ENCODE measurements at places on chromosomes 1 and 21.

GRCh38 chr1:226870401-226871279 is at the start of gene PSEN2:
TSS of gene PSEN2 (plus strand) at chr1:226870616. CDS start at chr1:226881908, 11,292 bp downstream.
- no peak for DNase-seq

- DNase-seq = no peak
Observed at GRCh38 chr21:41662161-41662560, 104.7 kb downstream of the RIPK4 start.

DNA sequence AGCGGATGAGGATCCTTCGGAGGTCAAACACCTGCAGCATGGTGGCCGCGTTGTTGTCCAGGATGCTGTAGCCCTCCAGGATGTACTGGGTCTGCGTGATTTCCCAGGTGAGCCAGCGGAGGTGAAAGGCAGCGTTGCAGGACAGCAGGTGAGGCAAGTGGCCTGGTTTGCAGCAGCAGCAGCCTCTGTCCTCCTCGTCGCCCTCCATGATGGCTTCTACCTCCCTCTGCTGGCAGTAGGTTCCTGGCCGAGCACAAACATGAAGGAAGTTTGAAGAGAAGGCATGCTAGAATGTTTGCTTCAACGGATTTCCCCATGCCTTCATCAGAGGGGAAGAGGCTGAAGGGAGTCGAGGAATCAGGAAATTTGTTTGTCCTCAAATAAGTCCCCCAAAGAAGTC is 74.7 kb downstream of the NTPCR start:
- DNase-seq = no peak

DNA sequence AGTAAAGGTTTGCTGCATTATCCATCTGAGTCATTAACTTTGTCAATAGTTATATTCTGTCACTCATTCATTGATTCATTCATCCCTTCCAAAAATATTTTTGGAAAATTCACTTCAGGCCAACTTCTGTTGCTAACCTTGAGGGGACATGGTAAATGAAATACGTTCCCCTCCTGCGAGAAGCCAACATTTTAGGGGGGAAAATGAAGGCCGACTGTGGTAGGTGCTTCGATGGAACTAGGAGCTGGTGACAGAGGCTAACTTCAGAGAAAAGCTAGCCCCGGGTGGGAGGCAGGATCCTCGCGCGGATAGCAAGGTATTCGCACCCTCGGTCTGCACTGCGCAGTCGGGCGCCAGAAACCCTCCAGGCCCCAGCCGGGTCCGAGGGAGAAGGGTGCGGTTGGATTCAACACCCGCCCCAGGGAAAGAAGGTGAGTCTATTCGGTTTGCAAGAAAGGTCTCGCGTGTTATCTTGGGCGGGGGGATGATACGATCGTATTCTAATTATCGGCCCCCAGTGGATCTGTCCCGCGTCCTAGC is 646 bp upstream of the RRP15 start:
- no peak for DNase-seq

DNA sequence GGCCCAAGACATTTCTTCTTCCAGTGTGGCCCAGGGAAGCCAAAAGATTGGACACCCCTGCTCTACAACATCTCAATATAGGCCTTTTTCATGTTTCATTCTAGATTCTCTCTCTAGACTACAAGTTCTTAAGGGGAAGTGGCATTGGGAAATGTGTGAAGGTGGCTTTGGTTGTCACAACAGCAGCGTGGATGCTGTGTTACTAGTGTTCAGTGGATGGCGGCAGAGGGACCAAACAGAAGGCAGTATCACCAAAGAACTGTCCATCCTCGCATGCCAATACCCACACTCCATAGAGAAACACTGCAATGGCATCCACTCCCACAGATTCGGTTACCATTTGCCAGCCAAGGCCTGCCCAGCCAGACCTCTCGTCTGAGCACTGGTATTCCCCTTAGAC is 24.3 kb upstream of the IFNAR2 start:
- no peak for DNase-seq
